H7 (cell line): ENCODE measurements at places on chromosomes 6 and 20.
A peak's percentile ranks its signal among the peaks of the same experiment; 100 is the strongest.

GRCh38 chr20:24755411-24755922, 193.6 kb upstream of the CST7 start:
- no peak for DNase-seq

DNA sequence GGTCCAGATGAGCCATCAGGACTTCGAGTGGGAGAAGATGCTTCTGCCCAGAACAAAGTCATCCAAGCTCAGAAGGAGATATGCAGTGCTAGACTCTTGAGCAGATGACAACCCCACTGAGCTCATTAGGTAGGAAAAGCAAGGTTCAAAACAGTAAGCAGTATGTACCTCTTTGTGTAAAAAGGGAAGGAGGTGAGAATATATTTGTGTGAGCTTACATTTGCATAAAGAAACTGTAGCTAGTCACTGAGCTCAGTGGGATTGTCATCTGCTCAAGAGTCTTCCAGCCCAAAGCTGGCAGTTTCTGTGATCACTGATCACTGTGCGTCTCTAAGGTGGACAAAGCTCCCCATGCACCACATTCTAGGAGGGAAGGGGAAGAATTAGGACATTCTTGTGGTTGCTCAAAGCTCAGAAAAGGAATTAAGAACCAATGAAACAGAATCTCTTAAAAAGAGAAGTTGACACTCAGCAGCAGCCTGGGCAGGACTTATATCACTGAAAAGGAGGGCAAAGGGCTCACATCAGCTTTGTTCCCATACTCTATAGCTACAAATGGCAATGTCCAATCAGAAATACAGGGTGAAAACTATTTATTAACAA, 90.0 kb upstream of the MAFB start:
- no peak for DNase-seq

DNA sequence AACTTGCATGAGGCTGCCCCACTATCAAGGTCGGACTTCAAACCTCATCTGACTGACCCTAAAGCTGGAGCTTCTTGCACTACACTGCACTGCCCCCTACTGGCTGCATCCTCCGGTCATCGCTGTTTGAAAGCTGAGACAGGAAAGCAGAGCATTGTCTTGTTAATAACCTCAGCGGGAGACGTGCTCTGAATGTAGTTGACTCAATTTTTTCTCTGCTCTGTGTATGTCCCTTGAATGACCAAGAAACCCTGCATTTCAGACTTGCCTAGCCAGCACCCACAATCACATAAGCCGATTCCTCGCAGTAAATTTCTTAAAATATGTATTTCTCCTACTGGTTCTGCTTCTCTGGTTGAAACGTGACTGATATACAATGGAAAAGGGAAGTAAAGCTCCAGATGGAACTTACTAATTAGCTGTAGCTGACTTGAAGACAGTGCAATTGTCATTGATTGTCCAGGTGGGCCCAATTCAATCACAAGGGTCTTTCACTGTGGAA, 27.8 kb downstream of the TCF21 start:
- DNase-seq = peak; percentile 66

DNA sequence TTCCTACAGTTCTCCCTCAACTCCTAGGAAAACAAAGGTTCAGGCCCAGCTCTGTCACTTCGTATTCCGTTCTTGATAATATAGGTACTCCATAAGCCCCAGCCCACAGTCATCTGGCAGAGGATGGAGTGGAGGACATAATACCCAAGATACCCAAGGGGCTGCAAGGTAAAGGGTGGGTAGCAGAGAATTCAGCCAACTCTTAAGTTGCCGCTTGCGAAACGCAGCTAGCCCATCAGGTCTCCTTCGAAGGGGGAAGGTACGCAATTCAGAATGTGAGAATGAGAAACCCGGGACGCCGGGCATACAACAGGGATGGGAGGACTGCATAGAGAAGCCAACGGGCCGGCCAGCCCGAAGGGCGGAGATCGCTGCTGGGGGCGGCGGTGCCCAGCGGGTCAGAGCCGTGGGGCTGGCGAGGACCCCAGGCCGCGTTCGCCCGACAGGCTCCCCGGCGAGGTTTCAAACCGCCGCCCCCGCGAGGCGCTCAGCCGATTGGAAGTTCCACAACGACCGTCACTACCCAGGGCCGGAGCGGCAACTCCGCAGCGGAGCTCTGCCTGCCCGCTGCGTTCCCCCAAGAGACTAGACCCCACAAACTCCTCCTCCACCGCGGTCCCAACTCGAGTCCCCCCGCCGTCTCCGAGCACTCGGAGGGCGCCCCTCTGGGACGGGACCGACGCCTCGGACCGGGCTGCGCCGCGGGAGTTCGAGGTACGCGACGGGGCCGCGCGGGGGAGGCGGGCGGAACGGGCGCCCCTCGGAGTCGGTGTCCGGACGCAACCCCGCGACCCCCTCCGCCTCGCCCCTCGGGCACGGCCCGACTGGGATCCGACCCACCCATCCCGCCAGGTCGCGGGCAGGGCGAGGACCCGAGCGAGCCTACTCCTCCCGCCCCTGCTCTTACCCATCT, 911 bp downstream of the CDK19 start:
- peak; percentile 81 for DNase-seq

GRCh38 chr20:31910071-31910803, 39.8 kb downstream of the TTLL9 start:
- DNase-seq = no peak

- no peak for DNase-seq
Observed at GRCh38 chr6:26086211-26086610, 1.0 kb upstream of the HFE start.

DNA sequence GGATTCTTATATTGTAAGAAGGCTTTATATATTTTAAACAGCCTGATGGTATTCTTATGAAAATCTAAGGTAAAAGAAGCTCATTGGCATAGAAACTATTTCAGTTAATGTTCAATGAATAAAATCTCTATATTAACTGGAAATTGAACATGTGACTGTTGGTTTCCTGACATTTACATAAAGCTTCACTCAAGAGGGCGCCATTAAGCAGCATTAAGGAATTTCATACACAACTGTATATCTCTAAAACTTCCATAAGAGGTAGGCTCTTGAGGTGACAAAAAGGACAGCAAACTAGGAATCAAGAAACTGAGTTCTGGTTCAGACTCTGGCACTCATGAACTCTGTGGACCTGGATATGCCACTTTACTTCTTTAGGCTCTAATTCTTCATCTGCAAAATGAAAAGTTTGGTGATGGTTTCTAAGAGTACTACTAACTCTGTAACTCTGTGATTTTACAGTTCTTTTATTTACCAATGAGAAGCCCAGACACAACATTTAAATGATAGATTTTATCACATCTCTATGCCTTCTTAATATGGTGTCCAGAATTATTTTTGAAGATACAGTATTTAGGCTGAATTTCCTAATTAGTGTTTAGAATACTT, 147.5 kb downstream of the FLRT3 start:
- no peak for DNase-seq

GRCh38 chr6:137284811-137285110, 65.6 kb upstream of the IFNGR1 start:
- no peak for DNase-seq

- no peak for DNase-seq
Observed at GRCh38 chr20:24647713-24648112, 178.3 kb downstream of the SYNDIG1 start.

- DNase-seq = no peak
Observed at GRCh38 chr6:68758559-68758958, 123.5 kb downstream of the ADGRB3 start.

GRCh38 chr6:5827056-5827904, 179.4 kb downstream of the NRN1 start:
- no peak for DNase-seq

- DNase-seq = peak; percentile 64
Observed at GRCh38 chr6:42193491-42193894, 1.3 kb downstream of the GUCA1B start.

GRCh38 chr6:13378669-13379590, 50.6 kb upstream of the TBC1D7 start:
- DNase-seq = no peak

DNA sequence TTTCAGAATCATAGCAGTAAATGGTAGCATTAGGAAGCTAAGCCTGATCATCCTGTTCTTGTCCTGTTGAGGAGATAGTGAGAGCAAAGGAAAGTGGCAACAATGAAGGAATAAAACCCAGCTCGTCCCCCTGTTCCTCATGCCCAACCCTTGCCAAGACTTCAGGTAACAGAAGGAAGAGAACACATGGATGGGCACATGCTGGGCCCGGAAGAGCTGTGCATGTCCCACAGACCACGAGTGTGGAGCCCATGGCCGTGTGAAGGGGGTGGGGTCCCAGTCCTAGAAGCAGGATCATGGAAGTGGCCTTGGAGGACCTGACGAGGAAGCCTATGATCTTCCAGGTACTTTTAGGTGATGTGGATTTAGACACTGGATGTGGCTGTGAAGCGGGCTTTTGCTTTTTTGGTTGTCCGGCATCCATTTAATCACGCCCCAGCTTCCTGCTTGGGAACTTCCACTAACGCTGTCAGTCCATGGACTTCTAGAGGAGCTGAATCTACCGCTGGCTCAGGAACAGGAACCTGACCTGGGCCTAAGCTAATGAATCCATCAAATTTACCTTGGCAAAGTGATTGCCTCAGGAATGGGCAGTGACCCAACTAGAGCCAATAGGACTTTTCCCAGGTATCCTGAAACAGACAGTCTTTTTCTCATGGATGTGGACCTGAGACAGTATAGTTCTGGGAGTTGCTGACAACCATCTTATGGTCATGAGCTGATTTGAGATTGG, 79.3 kb upstream of the ARMC2 start:
- DNase-seq = no peak

- DNase-seq = no peak
Observed at GRCh38 chr6:163319609-163320366, 94.7 kb upstream of the QKI start.

DNA sequence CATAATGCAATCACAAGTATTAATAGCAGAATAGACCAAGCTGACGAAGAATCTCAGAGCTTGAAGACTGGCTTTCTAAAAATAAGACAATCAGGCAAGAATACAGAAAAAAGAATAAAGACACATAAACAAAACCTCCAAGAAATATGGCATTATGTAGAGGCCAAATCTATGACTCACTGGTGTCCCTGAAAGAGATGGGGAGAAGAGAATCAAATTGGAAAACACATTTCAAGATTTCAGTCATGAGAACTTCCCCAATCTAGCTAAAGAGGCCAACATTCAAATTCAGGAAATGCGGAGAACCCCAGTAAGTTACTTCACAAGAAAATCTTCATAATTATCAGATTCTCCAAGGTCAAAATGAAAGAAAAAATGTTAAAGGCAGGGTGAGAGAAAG, 69.0 kb upstream of the PDE7B start:
- no peak for DNase-seq

DNA sequence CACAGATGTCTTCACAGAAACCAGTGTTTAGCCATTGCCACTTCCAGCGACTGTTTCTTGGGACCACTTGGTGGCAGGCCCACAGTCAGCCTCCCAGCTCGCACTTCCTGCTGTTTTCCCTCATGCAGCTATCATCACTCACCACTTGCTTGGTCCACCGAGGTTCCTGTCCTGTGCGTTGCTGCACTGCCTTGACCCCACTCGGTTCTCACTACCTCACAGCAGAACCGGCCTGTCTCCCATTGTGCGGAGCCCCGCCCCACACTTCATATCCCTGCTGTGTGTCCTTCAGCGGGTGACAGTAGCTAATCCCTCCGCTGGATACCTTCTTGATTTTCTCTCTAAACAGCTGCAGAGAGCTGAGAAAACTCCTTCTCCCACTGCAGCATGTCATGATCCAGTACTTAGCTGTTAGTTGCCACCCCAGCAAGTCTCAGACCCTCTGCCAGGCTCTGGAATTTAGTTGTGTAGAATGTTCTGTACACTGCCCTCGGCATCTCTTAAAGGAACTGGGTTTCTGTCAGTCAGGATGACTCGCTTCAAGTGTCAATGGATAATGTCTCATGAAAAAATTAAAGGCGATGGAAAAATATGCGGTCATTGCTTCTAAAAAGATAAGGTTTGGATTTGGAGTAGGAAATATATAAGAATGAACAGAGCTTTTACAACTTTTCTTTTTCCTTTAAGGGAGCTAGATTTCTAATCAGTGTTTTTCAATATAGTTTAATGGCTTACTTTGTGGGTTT, 208.0 kb downstream of the FARS2 start:
- DNase-seq = no peak

- no peak for DNase-seq
Observed at GRCh38 chr6:25927178-25927577, 3.3 kb downstream of the SLC17A2 start.

- DNase-seq = no peak
Observed at GRCh38 chr6:68633281-68633971, 1.7 kb upstream of the ADGRB3 start.

DNA sequence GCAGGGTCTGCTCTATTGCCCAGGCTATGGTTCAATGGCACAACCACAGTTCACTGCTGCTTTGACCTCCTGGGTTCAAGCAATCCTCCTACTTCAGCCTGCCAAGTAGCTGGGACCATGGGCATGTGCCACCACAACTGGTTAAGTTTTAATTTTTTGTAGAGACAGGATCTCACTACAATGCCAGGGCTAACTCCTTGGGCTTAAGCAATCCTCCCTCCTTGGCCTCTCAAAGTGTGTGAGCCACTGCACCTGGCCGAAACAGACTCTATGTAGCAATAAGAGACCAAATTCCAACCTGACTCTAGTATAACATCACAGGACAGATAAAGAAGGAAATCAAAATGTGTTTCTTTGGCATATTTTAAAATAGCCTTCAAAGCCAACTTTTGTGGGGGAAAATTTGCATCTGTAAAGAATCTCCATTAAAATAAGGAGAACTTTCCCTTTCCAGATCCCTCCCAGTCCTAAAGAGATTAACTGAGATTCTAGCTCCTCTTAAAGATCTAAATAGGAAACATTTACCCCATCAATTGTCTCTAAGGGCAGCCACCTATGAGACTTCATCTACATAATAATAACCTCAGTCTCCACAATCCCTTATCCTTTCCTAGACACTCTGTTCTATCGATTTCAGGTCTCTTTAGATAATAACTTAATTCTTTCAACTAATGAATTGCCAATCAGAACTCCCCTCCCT, 94.7 kb upstream of the PLCB4 start:
- DNase-seq = no peak

DNA sequence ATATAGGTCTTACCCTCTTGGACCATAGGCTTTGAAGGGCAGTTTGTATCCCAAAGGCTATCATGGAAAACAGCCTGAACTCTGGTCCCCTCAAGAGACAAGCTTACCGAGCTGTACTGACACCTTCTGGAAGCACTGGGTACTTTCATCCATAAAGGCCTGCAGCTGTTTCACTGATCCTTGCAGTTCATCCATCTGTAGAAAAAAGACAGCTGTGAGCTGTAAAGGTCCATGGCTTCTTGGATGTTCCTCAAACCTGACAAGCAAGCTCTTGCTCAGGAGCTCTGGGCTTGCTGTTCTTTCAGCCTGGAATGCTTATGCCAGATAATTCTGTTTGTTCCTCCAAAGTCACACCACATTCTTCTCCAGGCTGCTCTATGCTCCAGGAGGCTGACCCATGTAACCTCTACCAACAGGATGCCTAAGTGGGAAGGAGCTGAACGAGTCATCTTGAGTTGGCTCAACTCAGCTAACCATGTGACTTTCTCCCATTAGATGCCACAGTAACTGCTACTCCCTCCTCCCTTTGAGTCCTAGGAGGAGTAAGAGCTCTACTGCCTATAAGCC, 8.8 kb upstream of the NDRG3 start:
- DNase-seq = peak; percentile 71

DNA sequence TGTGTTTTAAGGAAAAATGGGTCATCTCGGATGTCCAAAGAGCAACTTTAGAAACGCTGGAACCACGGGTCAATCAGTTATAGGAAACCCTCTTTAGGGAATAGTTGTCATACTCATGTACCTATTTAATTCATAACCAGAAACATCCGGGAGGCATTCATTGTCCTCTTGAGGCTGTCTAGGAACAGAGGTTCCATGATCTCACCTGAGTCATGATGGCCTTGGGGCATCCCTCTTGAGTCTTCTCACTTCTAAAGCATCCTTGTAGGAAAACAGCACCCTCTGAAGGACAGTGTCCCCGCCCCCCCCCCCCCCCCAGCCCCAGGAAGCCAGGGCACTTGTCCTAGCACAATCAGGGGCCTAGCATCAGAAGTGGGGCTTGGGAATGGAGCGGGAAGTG, 46.3 kb upstream of the CDH4 start:
- no peak for DNase-seq
